Stimulated activated CD8-positive, alpha-beta memory T cell treated with anti-CD3 and anti-CD28 coated beads, Interleukin-12 subunit alpha, Interleukin-12 subunit beta, amount 100 ng/mL, for 1 hour (primary cell): ENCODE measurements at places on chromosomes 5 and 9.

DNA sequence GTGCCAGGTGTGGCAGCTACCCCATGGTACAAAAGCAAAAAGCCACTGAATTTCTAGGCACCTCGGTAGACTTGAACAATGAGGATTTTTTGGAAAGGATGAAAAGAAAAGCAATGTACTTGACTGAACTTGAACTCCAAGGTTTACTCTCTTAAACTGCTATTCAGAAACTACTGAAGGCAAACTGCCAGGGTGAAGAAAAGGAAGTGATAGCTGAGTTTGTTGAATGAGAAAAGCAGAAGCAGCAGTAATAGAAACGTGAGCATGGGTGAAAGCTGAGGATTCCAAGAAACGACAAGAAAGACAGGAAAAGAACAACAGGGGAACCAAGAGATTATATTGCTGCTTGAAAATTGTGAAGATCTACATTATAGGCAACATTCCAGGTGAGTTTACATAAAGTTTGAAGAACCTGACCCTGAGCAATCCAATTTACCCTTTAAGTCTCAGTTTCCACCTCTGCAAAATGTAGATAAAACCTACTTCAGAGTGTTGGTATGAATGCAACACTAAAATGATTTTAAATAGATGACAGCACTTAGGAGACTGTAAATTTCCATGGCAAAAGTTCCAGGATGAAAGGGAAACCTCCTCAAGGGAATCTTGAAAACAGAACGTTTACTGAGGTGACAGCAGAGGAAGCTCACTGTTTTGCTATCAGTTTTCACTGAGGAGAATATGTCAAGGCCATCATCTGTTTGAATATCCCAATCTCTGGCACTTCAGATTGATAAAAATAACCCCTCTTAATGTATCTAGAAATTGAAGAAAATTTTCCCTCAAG lies 245.8 kb downstream of the SPATA31D1 start:
- no peak for DNase-seq

DNA sequence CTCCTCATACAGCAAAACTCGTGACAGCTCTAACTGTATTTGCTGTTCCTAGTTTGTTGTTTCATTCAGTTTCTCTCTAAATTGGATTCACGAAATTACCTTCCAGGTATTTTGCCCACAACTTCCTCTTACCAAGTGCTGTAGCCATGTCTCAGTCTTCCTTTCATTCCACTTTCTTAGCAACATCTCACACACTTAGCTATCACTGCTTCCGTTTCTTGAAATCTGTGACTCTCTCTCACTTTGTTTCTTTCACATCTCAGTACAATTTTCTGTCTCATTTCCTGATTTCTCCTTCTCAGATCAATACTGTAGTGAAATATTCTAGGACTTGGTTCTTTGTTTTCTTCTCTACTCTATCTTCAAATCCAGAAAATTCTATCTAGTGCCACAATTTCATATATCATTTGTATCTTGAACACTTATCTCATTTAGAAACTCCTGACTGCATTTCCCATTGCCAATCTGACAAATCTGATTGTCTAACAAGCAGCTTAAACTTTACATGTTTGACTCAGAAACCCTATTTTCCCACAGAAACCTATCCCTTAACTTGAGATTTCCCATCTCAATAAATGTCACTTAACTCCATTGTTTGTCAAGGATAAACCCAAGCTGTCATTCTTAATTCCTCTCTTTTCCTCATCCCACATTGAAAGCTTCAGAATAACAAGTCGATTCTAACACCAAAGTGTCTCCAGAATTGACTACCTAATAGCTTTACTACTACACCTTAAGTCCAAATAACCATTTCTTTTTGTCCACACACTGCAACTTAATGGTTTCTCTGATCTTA lies 303.1 kb downstream of the CDH12 start:
- DNase-seq: no peak

GRCh38 chr9:83765376-83765775 lies 52.2 kb downstream of the GKAP1 start:
- DNase-seq: no peak

- no peak for DNase-seq
Measured at GRCh38 chr9:112858625-112859147, 32.0 kb downstream of the SLC46A2 start.

GRCh38 chr5:82967072-82967471 lies 110.1 kb downstream of the TMEM167A start:
- DNase-seq: no peak

DNA sequence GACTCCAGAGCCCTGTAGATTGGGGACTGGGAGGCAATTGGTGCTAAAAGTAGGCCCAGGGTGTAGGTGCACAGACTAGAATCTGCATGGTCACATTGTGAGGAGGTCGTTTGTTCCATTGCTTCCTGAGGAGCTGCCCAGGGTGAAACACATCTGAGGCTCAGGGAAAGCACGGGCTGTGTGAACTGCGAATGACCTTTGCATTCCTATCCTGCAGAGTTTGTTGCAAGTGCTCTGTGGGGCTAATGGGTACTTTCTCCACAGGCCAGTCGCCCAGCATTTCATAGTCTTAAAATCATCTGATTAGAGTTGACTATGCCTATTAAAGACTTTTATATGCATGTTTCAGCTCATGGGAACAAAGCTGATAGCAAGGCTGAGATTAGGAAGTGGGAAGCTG lies 14.4 kb upstream of the SLC46A2 start:
- no peak for DNase-seq

GRCh38 chr5:1744393-1745122 lies 55.1 kb downstream of the MRPL36 start:
- DNase-seq: no peak

GRCh38 chr5:102554728-102555127 lies 55.9 kb upstream of the SLCO6A1 start:
- DNase-seq: no peak
